Activated CD8-positive, alpha-beta memory T cell treated with anti-CD3 and anti-CD28 coated beads for 1 hour (primary cell): ENCODE measurements at places on chromosomes 5 and 9.

DNA sequence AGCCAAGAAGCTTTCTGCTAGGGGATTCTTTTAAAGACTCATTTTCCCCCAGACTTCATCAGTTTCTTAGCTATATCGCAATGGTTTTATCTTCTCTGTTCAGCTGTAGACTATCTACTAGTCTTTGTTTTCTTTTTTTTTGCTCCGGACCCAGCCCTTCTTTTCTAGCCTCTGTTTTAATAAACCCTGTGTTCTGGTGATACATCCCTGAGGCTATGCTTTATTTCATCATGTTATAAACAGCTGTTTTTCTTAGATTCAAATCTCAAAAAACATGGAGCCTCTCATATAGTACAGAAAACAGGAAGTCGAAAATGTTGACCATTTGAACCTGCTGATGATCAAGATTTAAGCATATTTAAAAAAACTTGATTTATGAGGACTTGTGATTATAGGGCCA is 37.8 kb downstream of the SCGB3A1 start:
- DNase-seq = no peak

DNA sequence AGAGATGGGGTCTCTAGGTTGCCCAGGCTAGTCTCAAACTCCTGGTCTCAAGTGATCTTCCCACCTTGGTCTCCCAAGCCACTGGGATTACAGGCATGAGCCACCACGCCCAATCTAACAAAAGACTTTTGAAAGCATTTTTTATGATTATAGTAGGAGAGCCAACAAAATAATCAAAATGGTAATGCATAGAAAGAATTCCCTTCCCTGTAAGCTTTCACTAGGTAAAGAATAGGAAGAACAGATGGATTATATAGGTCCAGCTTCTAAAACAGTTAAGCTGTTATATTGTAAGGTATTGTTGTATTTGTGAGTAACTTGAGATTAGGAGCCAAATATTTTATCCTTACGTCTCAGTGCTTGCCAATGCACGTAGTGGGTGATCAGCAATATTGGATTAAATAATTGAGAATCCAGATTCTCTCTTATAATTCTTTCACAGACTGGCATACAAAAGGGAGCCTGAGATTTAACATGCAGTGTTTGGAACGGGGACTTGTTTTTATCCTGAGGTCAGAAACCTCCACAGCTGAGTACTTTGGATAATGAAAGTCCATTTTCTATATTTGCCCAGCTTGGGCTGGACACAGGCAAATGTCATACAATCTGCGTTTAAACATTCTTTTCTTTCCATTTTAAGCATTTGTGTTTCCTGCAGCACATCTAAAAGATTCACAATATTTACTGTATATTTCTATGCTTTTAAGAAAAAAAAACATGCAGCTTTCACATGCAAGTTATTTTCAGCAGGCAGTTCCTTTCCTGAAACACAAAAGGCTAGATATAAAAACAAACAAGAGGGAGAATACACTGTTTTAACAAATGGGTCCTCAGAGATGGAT is 238.4 kb downstream of the ARRDC3 start:
- DNase-seq = no peak

DNA sequence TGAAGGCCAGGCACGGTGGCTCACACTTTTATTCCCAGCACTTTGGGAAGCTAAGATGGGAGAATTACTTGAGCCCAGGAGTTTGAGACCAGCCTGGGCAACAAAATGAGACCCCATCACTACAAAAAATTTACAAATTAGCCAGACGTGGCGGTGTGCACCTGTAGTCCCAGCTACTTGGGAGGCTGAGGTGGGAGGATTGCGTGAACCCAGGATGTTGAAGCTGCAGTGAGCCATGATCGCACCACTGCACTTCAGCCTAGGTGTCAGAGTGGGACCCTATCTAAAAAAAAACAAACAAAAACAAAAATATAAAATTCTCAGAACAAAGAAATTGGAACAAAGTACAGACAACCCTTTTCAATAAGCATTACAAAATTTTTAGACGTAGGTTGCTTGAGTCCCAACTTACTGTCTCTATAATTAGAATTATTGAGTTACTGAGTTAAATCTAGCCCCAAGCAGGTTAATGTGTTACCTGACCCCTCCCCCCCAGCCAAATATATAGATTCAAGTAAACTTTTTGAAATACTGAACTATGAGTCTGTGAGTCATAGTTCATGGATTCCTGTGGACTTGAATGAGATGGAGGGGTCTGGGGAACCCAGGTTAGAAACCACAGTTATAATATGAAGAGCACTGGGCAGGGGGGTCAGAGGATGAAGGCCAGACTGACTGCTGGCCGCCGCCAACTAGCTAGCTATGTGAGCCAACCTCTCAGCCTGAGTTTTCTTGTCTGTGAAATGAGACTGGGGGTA is 173.1 kb downstream of the AOPEP start:
- no peak for DNase-seq

DNA sequence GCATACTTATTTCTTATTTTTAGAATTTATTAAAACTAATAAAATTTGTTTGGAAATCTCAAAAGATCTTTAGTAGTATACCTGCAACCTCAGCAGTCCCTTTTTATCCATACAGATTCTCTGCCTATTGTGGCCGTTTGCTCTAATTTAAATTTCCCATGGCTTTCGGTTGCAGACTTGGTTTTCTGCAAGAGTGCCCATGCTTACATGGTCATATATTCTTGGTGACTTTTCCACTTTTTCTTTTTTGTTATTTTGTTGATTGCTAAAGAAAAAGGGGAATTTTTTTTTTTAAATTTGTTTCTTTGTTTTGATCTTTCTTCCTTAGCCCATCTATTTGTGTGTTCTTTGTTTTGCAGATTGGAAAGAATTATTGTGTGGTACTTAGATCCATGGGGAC is 20.6 kb downstream of the ZCCHC7 start:
- DNase-seq = no peak

GRCh38 chr9:5587024-5587423 is 41.9 kb upstream of the RIC1 start:
- DNase-seq = peak; percentile 3

DNA sequence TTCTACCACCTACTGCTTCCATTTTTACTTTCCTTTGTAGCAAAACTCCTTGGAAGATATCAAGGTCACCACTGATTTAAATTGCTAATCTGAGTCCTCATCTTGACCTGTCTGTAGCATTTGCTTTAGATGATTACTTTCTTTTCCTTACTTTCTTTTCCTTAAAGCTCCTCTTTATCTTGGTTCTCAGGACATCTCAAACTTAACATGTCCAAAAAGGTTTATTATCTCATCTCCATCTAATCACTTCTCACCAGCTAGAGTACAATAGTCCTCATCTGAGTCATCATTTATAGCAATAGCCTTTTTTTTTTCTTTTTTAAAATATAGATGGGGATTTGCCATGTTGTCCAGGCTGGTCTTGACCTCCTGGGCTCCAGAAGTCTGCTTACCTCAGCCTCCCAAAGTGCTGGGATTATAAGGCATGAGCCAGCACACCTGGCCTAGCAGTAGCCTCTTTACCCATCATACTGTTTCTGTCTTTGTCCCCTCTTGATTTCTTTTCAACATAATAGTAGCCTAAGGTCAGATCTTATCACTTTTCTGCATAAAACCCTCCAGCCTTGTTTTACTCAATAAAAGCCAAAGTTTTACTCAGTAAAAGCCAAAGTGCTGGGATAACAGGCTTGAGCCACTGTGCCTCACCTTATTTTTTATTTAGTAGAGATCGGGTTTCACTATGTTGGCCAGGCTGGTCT is 32.9 kb upstream of the GPR21 start:
- no peak for DNase-seq

- DNase-seq = no peak
Observed at GRCh38 chr5:155254399-155254798, 240.8 kb downstream of the KIF4B start.
